ENCODE measurements at places on chromosomes 7 and 10.

DNA sequence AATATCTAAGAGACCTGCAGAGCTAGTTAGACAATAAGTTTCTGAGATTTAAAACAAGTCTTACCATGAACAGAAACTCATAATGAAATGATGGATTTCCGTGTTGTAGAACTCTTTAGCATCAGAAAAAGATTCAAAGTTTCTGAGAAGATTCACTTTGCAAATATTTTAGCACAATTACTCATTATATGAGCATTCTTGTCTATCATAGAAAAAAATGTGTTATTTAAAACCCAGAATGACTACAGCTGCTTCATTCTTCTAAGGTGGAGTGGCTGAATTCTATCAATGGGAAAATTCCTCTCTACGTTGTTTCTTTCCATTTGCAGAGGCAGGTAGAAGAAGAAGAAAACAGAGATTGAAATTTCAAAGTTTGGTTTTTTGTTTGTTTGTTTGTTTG, 21.0 kb upstream of the RALA start:
- no peak for DNase-seq

DNA sequence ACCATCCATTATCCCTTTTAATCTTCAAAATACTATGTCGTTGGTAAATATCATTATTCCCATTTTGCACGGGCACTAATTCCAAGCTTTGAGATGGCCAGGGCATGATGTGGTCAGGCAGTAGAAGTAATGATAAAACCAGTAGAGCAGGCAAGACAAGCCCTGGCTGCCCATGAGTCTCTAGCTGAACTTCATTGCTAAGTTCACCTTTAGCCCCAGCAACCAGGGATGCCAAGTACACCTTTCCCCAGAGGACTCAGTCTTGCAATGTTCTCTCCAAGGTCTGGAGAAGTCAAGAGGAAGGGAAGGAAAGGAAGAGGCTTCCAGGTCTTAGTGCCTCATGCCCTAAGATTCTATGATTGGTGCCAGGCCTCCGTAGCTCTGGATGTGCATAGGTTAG, 203.2 kb downstream of the PLXNA4 start:
- no peak for DNase-seq

DNA sequence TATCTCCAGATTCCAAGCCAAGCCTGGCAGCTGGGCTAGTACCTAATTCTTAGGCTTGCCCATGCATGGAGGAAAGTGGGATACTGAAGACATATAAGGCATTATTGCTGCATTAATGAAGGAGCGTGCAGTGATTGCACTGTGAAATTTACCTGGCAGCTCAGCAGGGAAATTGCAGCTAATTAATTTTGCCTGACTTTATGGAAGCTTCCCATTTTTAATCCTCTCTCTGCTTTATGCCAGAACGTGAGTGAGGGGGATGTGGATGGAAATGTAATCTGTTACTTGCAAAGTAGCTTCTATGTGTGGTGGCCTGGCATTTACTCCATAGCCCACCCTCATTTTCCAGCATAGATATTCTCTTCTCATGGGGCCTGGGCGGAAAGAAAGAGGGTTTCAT, 134.9 kb downstream of the SH2D4B start:
- no peak for DNase-seq

DNA sequence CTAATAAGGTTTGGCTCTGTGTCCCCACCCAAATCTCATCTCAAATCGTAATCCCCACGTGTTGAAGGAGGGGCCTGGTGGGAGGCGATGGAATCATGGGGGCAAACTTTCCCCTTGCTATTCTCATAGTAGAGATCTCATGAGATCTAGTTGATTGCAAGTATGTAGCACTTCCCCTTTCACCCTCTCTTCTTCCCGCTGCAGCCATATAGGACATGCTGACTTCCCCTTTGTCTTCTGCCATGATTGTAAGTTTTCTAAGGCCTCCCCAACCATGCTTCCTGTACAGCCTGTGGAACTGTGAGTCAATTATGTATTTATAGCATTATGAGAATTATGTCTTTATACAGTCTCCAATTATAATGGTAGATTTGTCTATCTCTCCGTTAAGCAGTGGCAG, 594.5 kb downstream of the ACTR3B start:
- DNase-seq, result no peak

GRCh38 chr10:113230011-113230610, 280.1 kb downstream of the TCF7L2 start:
- no peak for DNase-seq

DNA sequence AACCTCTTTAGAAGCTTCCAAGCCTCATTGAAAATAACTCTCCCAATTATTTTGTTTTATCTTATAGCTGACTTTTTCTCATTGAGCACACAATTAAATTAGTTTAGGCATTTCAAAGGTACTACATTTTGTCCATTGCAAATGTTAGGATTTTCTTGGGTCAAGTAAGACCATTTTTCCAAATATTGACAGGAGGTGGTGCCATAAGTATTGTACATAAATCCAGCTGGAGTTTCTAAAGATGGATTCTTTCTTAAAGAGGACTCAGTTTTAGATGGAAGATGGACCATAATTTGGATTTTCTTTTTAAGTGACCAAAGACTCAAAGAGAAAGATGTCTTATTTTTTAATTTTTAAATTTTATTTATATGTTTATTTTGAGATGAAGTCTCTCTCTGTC, 12.3 kb upstream of the OPN4 start:
- no peak for DNase-seq

DNA sequence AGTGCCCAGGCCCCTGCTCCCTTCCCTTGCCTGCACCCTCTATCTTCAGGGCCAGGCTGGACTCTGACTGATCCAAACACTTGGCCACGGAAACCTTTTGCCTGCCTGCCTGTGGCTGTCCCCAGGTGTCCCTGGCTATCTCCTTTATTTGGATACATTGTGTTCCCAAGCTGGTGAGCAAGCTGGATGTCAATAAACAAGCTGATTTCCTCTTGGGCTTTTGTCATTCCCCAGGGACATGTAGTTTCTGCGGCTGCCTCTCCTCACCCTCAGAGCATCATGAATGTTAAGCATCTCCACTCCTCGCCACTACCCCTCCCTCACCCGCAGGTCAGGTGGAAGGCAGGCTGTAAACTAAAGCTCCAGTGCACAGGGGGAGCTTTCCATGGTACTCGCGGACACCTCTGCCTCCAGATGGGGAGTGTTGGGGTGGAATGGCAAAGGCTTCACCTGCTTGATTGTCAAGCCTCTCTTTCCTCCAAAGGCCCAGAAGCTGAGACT, 6.9 kb downstream of the GHRHR start:
- DNase-seq, result no peak

DNA sequence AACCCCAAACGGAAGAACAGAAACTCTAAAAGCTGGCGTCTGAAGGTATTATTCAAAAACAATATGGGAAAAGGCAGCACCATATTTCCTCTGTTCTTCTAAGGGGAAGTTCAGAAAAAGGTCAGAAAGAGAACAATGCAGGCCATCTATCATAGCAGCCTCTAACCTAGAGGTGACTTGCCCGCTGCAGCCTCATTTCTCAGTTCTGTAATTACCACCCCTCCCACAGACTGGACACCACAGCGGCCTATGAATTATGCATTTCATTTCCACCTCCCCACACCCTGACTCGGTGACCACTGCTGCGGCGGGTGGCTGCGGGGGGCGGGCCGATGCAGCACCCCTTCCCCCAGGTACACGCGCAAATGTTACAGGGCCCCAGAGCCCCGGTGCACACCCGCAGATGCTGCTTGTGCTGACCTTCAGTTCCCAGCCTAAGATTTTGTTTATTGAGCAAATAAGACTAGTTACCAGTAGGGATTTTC, 125.5 kb downstream of the CLEC2L start:
- no peak for DNase-seq

DNA sequence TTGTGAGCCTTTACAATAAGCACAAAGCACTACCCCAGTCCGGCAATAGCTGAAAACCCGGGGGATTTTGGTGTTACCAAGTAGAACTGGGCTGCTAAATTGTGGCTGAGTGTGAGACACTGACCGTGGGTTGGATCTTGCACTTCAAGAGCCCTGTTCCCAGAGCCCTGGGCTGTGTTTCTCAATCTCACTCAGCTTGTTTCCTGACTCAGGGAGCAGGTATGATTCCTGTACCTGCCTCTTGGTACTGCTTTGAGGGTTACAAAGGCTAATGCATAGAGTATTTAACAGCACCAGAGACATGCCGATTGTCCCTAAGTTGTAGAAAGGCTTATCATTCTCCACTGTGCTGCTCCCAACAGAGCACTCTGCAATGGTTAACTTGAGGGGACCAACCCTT, 134.6 kb downstream of the TEX36 start:
- DNase-seq, result no peak

GRCh38 chr7:129914536-129915272, 38.1 kb downstream of the UBE2H start:
- no peak for DNase-seq

DNA sequence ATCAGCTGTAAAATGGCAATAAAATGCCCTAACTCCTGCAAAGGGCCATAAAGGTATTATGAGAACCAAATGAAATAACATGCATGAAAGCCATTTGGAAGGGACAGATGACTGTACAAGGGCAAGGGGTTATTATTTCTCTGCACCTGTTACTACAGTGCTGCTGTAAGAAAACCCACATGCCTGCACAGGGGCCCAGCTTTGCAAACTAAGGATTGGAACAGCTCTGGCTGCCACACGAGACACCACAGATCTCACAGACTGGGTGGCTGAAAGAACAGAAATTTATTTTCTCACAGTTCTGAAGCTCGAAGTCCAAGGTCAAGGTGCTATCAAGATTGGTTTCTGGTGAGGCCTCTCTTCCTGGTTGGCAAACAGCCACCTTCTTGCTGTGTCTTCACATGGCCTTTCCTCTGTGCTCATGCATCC, 409.0 kb upstream of the NRP1 start:
- DNase-seq, result no peak

DNA sequence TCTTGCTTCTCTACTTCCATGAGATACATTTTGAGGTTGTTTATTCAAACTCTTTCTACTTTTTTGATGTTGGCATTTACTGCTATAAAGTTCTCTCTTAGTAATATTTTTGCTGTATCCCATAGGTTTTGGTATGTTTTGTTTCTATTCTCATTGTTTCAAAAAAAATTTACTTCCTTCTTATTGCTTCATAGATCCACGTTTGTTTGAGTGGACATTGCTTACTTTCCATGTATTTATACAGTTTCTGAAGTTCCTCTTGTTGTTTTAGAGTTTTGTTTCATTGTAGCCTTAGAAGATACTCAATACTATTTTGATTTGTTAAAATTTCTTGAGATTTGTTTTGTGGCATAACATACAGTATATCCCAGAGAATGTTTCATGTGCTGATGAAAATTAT, 13.7 kb downstream of the TAS2R40 start:
- no peak for DNase-seq

DNA sequence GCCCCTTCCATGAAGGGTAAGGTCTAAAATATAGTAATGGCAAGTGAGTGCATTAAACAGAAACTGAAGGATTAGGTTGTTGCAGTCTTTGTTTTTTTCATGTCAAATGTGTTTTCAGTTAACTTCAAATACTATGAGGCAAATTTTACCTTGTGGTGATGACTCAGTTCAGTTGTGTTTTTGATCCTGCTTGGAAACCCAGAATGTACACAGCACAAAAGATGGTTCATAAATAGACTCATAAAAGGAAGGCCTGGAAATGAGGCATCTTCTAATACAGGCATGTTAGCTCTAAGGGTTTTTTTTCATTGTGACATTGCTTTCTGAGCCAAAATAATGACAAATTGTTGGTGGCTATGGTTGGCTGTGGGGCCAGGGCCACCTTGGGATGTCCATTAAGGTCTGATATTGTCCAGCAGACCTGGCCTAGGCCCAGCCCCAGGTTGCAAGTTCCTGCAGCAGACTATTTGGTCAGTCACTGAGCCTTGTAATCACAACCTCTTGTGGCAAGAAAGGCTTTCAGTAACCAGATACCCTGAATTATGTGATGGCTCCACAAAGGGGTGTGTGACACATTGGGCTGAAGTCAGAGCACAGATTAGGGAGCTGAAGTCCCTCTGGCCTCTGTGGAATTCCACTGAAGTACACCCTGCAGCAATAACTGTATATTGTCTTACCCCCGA, 69.0 kb upstream of the SAMD8 start:
- no peak for DNase-seq

DNA sequence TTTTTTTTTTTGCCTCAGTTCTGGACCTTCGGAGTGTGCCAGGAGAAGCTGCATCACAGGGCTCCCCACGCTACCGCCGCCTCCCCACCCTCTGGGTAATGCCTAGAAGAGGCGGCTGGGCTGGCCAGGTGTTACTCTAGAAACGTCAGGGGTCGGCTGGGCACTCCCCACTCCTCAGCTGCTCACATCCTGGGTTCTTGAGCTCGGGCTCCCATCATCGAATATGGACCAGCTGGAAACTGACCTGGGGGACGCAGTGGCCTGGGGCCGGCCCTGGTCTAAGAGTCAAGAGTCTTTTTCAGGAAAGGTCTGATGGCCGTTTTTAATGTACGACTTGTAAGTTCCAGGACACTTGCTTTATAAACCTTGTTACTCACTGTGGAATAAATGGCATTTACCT, 326.5 kb downstream of the WDR37 start:
- no peak for DNase-seq

DNA sequence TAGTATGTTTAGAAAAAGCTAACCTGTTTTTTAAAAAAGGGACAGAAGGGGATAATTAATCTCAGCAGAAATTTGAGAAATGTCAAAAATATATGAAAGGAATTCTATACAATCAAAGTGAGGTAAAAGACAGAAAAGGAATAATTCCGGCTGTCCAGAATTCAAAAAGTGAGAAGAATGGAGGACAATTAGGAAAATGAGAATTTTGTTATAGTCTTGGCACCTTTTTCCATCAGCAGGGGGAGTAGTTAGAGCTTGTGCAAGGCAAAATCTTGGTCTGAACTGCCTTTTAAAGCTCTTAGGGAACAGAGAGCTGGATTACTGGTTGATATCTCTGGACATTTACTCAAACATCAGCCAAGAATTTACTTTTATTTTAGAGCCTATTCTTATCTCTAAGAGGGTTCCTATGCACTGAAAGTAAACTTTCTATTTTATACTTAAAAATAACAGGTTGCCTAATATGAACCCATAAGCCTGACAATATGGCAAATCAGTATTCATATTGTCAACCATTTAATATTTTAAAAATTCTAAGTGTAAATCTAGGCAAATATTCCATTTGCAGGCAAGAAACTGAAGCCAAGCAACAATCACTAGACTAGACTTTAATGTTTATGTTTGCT, 185.6 kb downstream of the ANK3 start:
- DNase-seq, result no peak

DNA sequence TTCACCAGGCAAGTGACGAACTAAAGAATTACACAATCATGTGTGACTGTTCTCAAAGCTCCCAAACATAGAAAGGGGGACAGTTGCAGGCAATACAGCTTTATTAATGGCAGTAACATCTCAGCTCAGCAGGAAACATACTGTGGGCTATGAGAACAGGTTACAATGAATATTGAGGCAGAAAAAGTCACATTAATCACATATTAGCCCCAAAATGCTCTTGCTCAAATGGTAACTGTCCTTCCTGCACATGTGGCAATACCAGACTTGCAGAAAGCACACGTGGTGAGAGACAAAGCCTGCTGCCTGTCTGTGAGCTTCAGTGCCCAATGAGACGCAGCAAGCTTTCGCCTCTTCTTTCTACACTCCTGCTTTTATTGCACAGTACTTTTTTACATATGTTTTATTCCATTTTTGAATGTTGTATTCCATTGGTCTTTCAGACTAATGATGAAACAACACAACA, 104.9 kb upstream of the ACBD5 start:
- no peak for DNase-seq

GRCh38 chr10:123357421-123357930, 203.3 kb downstream of the BUB3 start:
- no peak for DNase-seq

- no peak for DNase-seq
Measured at GRCh38 chr10:17693009-17693408, 49.1 kb downstream of the STAM start.
